Astrocyte (in vitro differentiated cells and primary cell): ENCODE measurements at places on chromosomes 5 and 9. TPM values are rescaled to one million over a fixed set of nuclear protein-coding genes. Genes with fewer than 3 reads are reported as not detected.
A peak's percentile ranks its signal among the peaks of the same experiment; 100 is the strongest.

PCDHB15 gene
- total RNA-seq: 1.3 and 1.6 TPM in 2 replicates

PRLR gene
- 0.93 and 0.99 TPM in 2 replicates for total RNA-seq

ZBED3 gene
- total RNA-seq: 6.0 and 7.9 TPM in 2 replicates

CXCL14 gene
- 0.53 and 1.0 TPM in 2 replicates for total RNA-seq

INSL6 gene
- total RNA-seq: not detected in 2 replicates

FIBCD1 gene
- total RNA-seq: 0.66 and 1.6 TPM in 2 replicates

PCDHAC2 gene
- total RNA-seq: 6.9 and 7.7 TPM in 2 replicates

TPPP gene
- 1.9 and 2.2 TPM in 2 replicates for total RNA-seq

PCDHA9 gene
- 0.95 and 1.1 TPM in 2 replicates for total RNA-seq

- DNase-seq: no peak
Observed at GRCh38 chr5:3382782-3383181, 212.8 kb upstream of the IRX1 start.

DNA sequence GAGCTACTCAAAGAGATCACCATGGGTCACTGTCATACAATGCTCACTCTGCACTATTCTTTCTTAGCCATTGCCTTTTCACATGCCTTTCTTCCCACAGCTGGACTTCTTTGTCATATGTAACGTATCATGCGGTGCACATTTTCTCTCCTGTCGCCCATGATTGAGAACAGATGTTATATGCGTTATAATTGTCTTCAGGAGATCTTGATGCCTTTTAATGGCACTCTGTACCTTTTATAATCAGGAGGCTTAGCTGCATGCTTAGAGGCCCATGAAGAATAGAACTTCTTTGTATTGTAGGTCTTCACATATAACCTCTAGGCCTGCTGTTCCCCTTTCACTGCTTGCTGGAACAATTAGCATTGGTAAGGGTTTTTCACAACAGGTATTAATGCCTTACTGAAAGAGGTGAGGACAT is 436.1 kb downstream of the CDH10 start:
- DNase-seq: no peak

GRCh38 chr5:111251921-111252320 is 27.7 kb downstream of the CAMK4 start:
- DNase-seq: no peak

- DNase-seq: no peak
Observed at GRCh38 chr9:122846371-122846940, 18.1 kb upstream of the PDCL start.

GRCh38 chr5:168796593-168797580 is 217.7 kb upstream of the PANK3 start:
- DNase-seq: no peak

DNA sequence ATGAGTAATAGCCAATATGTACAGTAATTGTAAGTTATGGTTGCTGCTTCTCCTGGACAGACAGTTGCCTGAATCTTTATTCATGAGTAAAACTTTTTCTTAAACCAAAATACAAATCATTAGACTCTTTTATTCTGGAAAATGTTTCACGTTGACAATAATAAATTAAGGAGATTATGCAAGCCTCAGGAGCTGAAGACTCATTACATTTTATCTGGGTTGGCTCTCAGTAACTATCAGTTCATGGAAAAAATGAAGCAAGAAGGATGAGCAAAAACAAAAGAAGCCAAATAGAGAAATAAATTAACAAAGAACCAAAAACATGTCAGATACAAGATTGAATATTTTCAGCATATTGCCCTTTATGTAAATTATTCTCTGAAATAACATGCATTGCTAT is 88.9 kb upstream of the PRR16 start:
- peak; percentile 14 for DNase-seq

GRCh38 chr9:121185774-121186403 is 15.8 kb downstream of the RAB14 start:
- no peak for DNase-seq

GRCh38 chr5:3993856-3994473 is 398.3 kb downstream of the IRX1 start:
- no peak for DNase-seq

GRCh38 chr9:36547598-36547997 is 25.1 kb upstream of the MELK start:
- DNase-seq: no peak

DNA sequence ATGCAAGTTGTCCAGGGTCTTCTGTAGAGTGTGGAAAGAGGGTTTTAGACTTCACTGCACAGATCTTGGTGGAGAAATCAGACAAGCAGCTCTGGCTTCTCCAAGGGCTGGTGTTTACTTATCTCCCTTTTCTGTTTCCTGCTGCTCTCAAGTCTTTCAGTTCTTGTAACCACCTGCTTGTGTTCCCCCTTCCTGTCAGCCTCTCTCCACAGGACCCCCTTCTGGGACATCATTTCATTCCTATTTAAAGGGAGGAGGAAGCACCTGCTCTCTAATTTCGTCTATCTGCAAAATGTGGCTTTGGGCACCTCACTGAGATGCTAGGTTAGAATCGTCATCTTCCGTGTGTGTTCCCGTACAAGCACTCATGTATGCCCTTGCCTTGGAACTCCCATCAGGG is 636.2 kb downstream of the MTRR start:
- no peak for DNase-seq

GRCh38 chr9:112881331-112881730 is 9.3 kb downstream of the SLC46A2 start:
- DNase-seq: peak; percentile 90

- no peak for DNase-seq
Observed at GRCh38 chr9:119761812-119762211, 392.6 kb upstream of the BRINP1 start.

GRCh38 chr9:68904454-68904853 is 109.5 kb downstream of the PRKACG start:
- no peak for DNase-seq

- peak; percentile 4 for DNase-seq
Observed at GRCh38 chr5:133754575-133755169, 142.3 kb upstream of the FSTL4 start.

GRCh38 chr5:108654051-108654450 is 93.6 kb upstream of the FER start:
- DNase-seq: peak; percentile 61

DNA sequence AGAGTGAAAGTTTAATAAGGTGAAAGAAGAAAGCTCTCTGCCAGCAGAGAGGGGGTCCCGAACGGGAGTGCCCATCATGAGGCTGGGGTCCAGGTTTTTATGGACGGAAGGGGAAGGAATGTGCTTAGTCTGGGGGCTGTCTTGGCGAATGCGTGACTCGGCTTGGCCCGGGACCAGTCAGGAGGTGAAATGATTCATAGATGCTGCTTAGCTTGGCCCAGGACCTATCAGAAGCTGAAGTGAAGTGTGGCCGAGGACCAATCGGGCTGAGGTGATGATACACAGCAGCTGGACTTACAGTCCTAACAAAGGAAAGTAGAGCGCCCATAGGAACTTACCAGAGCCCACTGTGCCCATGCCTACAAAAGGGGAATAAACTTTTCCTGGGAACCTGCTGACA is 3.9 kb upstream of the FKTN start:
- peak; percentile 12 for DNase-seq

GRCh38 chr9:107336718-107337360 is 53.8 kb downstream of the RAD23B start:
- DNase-seq: peak; percentile 68
